ENCODE measurements at places on chromosomes 6 and 20. TPM values are rescaled to one million over a fixed set of nuclear protein-coding genes. Genes with fewer than 3 reads are reported as not detected.

Gene ENPP4
- 4.9 TPM for total RNA-seq

Gene CASS4
- not detected for total RNA-seq

DNA sequence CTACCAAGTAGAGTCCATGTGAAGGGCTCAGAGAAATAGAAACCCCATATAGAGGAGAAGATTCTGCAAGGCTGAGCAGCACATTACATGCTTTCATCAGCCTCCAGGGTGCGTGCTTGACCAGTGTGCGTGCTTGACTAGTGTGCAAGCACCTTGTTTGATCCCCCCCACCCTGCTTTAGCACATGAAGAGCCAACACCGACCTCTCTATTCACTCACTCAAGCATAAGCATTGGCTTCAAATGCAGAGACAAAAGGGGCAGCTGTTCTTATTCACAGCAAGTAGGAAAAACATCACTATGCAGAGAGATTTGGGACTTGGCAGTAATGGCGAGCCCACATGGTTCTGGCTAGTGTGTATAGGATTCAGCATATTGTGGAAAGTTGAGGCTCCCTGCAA, 278.7 kb upstream of the RNF217 start:
- DNase-seq, result no peak

Gene PABPC1L
- 13.6 TPM for total RNA-seq

Gene PDYN
- total RNA-seq, result not detected

DNA sequence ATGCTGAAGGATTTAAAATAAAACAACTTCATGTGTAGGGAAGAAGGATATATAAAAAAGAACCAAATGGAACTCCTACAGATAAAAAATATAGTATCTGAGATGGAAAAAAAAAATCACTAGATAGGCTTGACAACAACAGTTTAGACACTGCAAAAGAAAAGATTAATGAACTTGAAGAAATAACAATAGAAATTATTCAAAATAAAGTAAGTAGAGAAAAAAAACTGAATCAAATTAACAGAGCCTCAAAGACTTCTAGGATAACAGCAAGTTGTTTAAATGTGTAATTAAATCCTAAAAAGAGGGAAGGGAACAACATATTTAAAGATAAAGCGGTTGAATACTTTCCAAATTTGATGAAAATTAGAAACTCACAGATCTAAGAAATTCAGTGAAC, 316.3 kb upstream of the ECI2 start:
- no peak for DNase-seq

GRCh38 chr6:36739947-36740817, 42.6 kb downstream of the RAB44 start:
- DNase-seq, result no peak

DNA sequence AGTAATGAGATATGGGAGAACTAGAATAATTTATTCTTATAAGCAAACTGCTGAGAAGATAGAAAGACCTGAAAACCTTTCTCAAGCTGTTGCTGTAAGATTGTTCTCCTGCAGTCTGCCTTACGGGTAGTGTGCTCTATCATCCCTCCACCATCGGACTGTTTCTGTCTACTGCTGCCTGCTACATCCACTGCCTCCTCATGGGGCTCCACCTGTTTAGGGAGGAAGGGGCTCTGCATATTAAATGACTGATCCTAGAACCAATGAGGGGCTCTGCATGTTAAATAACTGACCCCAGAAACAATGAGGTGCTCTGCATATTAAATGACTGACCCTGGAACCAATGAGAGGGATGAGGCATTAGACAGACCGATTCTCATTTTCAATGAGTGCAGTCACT, 654.6 kb downstream of the KIF16B start:
- no peak for DNase-seq

Gene UNC5CL
- not detected for total RNA-seq

- DNase-seq, result no peak
Observed at GRCh38 chr6:142631517-142632385, 313.2 kb downstream of the HIVEP2 start.

DNA sequence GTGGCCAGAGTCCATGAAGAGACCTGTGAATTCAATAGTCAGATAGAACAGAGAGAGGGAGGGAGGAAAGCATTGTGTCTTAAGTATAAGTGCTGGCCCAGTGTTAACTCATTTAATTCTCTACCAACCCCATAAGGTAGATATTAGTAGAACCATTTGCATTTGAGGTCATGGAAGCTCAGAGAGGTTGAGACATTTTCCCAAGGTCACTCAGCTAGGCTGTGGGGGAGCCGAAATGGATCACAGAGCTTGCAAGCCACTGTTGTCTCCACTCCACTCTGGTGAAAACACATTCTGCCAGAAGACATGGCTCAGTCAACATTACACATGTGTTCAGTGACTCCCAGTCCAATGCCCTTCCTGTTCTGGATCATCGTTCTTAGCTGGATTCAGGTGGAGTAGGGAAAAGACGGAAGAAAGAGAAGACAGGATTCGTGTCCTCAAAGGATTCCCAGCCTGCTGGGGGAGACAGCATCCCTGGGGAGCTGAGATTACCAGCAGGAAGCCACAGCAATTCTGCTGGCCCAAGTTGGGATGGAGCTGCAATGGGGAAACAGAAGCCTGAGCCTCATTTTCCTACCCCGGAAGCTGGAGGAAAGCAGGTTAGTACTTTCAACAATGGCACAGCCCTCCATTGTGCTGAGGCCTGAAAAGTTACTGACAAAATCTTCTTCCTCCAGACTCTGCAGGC, 27.0 kb upstream of the MDGA1 start:
- DNase-seq, result no peak

DNA sequence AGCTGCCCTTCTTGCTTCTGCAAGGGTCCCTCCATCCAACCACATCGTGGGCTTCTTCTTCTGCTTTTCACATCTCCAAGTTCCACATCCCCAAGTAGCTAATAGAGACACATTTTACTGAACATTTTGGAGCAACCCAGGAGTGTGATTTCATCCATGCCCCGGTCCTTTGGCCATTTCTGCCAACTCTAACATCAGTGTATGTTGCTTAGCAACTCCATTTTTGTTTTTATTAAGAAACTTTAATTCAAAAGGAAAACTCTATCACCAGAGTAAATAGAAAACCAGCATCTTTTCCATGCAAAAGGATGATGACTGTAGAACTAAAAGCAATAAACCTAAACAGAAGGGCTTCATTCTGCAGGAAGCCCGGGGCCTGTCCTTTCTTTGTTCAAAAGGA, 32.7 kb upstream of the SULF2 start:
- DNase-seq, result no peak

DNA sequence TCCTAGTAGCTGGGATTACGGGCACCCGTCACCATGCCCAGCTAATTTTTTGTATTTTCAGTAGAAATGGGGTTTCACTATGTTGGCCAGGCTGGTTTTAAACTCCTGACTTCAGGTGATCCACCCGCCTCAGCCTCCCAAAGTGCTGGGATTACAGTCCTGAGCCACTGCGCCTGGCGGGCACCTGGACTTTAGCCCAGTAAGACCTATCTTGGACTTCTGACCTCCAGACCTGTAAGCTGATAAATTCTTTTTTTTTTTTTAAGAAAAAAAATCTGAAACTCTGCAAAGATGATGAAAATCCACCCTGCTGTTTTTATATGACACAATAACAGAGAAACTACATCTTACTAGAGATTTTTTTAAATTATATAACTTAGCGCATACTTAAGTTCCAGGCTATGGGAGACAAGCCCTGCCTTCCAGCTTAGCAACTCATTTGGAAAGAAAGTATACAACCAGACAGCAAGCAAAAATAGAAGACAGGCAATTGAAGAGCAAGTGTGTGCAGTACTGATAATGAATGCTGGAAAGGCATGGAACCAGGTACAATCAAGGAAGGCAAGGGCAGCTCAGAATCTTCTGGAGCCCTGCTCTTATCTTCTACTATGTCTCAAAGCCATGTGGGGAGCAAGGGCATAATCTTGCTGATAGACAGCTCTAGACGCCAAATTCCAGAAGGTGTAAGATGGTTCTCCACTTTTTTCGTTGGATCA, 104.2 kb downstream of the CD83 start:
- DNase-seq, result no peak

GRCh38 chr6:52512199-52512598, 64.7 kb downstream of the TRAM2 start:
- no peak for DNase-seq
